HT1080 (cell line): ENCODE measurements at places on chromosomes 3 and 15.

DNA sequence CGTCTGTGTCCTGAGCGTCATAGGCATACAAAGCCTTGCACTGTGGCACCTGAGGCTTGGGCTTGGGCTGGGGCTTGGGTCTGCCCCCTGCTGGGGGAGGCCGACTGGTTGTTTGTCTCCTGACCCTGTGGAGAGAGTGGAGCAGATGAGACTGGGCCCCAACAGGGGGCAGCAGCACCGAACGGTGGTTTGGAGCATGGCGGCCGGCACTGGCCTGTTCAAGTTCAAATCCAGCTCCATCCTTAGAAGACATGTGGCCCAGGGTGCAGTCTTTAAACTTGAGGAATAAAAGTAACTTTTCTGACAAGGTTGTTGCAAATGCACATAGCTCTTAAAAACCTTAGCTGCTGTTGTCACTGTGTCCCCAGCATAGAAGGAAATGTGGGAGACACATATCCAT, 33.3 kb downstream of the CCNB2 start:
- DNase-seq = peak; percentile 69

DNA sequence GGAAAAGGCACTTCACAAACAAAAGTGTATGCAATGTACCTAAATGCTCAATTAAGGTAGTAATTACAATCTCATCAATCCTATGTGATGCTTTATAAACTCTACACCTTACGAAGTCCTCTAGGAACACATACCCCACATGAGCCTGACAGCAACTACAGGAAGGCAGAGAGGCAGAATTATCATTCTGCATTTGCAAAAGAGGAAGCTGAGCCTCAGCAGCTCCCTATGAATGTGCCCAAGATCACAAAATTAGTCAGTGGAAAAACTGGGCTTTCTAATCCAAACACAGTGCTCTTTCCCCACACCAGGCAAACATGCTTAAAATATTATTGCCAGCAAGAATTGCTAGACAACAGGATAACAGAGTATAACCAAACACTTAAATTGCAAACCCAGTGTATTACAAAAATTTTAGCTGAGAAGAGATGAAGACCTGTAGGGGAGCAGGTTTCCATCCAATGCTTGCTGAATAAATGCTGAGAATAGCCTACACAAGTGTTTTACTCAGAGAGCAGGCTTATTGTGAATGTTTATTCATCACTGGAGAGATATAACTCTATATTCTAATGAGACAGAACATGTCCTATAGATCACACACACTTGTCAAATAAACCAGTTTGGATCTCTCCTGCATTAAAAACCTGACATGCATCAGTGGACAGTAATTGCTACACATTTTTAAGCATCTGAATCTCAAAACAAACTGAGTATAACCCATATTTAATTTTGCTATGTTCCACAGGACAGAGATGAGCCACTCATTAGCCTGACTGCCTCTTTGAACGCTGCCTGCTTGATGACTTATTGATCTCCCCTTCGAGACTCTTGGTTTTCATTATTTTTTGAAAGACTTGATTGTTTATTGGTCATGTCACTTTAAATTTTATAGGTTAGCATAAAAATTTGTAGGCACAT, 62.2 kb downstream of the PLCH1 start:
- no peak for DNase-seq

- DNase-seq = peak; percentile 62
Observed at GRCh38 chr3:104564045-104564643, 802.6 kb upstream of the ALCAM start.

DNA sequence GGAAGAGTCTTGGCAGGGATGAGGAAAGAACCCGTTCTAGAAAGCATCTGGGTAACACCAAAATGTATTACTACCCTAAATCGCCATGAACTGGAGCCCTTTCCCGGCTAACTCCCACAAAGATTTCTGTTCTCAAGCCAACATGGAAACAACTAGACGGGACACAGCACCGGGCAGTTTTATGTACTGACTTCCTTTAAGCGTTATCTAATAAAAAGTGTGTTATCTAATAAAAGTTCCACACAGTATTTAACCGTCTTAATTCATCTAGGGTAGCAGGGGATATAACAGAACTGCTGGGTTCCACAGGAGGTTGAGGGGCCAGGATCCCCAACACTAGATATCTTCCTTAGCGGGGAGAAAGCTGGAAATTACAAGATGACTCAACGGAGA, 347 bp upstream of the C3orf62 start:
- DNase-seq = no peak

DNA sequence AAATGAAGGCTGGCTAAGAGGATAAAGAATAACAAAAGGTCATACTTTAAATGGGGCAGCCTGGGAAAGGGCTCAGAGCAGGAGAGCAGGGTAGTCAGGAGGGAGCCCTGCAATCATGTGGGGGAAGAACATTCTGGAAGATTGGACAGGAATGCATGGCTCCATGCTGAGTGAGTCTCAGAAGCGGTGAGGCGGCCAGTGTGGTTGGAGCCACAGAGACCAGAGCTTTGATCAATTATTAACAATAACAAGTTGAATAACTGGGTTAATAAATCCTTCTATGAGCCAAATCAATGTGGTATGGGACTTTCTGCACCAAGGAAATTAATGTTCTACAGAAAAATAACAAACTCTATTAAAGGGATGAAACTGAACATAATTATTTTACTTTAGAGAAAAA, 57.9 kb upstream of the DCUN1D1 start:
- no peak for DNase-seq

GRCh38 chr15:59371458-59372351, 966 bp downstream of the MYO1E start:
- peak; percentile 10 for DNase-seq

- no peak for DNase-seq
Observed at GRCh38 chr15:51350723-51351122, 9.3 kb downstream of the GLDN start.

GRCh38 chr3:16183601-16184270, 9.3 kb downstream of the GALNT15 start:
- peak; percentile 89 for DNase-seq

DNA sequence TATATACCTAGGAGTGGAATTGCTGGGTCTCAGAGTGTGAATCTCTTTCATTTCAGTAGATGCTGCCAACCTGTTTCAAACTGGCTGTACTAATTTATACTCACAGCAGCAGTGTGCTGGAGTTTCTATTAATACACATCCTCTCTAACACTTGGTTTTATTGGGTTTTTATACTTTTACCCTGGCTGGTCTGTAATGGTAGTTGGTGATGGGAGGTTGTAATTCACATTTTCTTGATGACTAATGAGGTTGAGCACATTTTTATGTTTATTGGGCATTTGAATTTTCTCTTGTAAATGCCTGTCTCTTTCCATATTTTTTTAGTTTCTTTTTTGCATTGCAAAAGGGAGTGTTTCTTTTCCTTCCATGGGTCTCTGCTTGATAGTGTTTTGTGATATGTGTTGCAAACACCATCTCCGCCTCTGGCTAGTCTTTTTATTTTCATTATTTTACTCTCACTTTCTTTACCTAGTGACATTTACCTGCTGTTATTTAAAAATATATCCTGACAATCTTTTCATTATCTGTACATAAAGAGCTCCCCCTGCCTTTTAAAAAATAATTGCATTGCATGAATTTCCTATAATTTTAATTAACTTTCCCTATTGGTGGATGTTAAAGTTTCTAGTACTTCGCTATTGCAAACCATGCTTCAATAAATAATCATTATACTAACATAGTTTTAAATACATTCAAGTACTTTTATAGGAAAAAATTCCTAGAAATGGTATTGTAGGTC, 49.0 kb upstream of the GCNT3 start:
- DNase-seq = no peak

- DNase-seq = no peak
Observed at GRCh38 chr15:90161950-90162361, 39.2 kb upstream of the SEMA4B start.

DNA sequence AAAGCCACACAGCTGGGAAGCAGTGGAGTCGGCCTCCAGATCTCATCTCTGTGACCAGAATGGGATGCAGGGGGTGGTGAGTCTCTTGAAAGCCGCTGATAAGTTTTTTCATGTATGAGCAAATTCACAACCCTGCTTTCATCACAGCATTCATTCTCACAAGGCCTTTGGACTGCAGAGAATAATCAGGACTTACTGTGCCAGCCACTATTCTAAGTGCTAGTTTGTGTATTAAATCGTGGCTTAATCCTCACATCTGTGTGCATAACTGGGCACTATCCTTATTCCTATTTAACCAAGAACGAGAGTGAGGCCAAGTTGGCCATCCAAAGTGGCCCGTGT, 64.2 kb upstream of the POLG start:
- no peak for DNase-seq
